ENCODE measurements at places on chromosomes 16 and 17.
A peak's percentile ranks its signal among the peaks of the same experiment; 100 is the strongest.

- DNase-seq: no peak
Measured at GRCh38 chr16:16001596-16002255, 52.3 kb downstream of the ABCC1 start.

- no peak for DNase-seq
Measured at GRCh38 chr16:67678354-67679023, 11.9 kb downstream of the C16orf86 start.

- no peak for DNase-seq
Measured at GRCh38 chr16:86497551-86498021, 12.7 kb upstream of the FOXF1 start.

DNA sequence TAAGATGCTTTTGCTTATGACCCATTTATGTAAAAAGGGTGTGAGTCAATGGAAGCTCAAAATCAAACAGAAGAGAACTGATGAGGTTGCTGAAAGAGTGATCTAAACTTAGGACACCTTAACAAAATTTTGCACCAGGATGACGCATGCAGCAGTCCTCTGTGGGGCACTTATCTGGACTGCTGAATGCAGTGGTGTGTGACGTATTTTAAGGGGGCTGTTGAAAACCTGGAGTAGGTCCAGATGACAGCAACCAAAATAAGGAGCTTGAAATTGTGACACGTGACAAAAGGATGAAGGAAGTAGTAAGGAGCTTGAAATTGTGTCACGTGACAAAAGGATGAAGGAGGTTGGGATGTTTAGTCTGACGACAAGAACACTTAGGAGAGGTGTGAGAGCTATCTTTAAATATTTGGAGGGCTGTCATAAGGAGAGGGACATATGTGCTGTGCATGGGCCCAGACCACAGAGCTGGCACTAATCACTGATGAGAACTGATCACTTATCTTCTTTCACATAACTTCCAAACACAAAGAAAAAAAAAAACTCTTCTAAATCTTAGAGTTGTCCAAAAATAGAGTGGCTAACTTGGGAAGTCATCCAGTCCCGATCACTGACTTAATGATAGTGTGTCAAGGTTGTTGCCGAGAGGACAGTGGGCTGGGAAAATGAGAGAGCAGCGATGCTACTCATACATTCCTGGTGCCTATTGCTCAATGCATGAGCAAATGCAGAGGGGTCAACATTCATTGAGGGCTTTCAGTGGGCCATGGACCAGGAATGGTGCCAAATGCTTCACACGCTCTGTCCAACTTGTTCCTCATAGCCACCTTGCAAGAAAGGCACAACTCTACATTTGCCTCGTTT, 264.2 kb upstream of the ZFHX3 start:
- no peak for DNase-seq

DNA sequence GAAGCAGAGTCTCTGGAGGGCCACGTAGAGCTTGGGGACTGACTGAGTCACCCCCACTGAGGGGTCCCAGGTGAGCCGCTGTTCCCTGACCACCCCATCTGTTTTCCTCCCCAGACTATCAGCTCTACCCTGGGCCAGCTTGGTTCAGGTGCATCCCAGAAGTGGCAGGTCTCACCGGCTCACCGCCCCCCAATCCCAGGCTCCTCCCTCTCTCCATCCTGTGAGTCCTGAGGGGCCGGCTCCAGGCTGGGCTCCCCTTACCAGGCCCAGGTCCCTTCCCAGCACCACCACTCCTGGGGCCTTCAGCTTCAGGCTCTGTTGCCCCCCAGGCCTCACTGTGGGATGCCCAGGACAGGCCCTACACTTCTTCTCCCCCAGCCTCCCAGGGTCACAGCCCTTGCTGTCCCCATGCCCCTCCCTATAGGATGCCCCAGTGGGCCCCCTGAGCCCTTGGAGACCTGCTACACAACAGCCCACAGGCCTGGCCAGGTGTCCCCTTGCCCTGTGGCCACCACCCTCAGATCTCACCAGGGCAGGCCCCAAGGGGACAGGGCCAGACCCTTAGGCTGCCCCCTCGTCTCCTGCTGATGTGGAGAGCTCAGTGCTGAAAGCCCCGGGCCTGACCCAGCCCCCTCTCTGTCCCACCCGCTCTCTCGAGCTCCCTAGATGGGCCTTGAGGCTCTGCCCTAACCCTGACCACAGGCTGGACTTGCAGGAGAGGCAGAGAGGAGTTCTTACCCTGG, 40.4 kb downstream of the TNFRSF13B start:
- no peak for DNase-seq

DNA sequence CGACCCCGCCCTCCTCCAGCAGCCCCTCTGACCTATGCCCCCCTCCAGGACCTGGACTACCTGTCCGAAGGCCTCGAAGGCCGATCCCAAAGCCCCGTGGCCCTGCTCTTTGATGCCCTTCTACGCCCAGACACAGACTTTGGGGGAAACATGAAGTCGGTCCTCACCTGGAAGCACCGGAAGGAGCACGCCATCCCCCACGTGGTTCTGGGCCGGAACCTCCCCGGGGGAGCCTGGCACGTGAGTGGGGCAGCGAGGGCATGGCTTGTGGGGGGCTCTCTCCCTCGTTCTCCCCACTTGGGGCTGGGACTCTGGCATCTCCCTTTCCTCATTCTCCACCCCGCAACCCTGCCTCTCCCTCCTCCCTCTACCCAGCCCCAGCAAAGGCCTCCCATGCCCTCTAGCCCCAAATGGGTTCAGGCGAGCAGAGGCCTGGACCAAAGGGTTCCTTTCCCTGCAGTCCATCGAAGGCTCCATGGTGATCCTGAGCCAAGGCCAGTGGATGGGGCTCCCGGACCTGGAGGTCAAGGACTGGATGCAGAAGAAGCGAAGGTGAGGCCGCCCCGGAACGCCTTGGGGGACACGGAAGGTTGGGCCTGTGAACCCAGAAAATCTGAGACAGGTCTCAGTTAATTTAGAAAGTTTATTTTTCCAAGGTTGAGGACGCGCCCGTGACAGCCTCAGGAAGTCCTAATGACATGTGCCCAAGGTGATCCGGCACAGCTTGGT, 7.4 kb upstream of the NECAB2 start:
- no peak for DNase-seq

DNA sequence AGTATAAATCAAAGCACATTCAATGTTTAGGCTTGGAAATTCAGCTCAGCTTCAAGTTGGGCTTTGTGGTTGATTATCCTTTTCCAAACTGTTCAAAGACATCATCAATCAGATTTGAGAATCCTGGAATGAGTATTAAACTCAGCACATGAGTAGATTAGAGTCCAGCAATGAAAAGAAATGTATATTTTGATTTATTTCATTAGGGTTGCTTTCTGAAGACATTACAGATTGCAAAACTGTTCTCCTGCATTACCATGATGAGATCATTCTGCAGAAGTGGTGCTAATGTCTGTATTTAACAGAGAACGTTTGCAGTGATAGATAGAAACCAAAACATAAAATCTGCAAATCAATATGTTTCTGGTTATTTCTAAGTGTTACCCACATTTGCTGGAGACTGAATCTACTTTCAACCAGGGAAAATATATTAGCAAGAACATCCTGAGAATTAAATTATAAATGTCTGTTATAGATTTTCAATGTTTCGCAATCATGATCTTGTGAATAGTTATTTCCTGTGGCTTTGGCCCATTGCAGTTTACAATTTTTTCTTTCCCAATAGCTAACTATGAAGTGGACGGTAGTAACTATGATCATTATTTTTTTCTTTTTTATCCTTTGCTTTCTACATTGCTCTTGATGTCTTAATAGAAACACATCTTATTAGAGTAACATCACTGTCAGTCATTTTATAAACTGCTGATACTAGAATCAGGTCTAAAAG, 1125.7 kb upstream of the GOT2 start:
- DNase-seq: no peak

DNA sequence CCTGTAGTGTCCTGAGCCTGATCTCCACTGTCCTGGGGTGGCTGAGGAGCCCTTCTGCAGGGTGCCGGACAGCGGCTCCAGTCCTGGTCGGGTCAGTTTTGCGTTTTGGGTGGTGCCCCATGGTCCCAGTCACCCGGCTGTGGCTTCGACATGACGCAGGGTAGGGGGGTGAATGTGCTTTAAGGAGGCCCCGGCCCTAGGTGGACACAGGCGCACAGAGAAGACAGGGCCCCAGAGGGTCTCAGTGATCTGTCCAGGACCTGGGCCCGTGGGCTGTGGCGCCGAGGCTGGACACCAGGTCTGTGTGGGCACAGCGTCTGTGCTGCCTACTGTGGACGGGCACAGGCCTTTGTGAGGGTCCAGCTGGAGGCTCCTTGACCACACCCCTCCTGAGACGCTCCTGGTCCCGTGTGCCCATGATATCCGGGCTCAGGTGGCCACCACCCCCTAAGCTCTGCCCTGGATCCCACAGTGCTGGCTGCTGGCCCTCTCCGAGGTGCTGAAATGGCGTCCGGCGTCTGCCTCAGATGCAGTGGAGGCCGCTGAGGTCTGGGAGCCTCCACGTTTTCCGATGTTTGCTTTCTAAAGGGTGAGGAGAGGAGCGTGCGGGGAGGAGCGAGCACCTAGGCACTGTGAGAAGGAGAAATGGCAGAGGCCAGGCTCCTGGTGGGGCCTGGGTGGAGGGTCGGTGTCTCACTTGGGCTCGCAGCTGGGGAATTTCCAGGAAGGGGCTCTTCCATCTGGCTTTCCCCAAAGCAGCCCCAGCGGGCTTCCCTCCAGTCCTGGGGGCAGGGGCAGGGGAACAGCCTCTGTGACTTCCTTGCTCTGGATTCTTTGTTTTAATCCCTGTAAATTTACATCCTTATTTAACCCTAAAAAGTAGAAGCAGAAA, 56.1 kb upstream of the ACSF3 start:
- peak; percentile 13 for DNase-seq

GRCh38 chr16:83807327-83807709, 460 bp upstream of the HSBP1 start:
- DNase-seq: no peak

DNA sequence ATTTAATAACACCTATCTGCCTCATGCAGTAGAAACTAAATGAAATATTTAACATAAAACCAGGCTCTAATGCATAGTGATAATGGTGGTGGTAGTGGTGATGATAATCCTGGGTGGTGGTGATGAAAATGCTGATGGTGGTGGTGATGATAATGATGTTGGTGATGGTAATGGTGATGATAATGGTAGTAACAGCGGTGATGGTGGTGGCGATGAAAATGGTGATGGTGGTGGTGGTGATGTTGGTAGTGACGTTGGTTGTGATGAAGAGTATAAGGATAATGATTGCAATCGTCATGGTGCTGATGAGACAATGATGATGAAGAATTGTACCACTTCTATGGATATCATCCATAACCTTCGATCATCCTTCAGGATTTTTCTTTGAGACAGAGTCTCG, 173.7 kb upstream of the CDH11 start:
- no peak for DNase-seq

GRCh38 chr16:31471875-31472708, at the start of gene TGFB1I1:
TSS of gene TGFB1I1 (plus strand) at chr16:31472152. CDS start at chr16:31472189, 37 bp downstream.
- DNase-seq: no peak

DNA sequence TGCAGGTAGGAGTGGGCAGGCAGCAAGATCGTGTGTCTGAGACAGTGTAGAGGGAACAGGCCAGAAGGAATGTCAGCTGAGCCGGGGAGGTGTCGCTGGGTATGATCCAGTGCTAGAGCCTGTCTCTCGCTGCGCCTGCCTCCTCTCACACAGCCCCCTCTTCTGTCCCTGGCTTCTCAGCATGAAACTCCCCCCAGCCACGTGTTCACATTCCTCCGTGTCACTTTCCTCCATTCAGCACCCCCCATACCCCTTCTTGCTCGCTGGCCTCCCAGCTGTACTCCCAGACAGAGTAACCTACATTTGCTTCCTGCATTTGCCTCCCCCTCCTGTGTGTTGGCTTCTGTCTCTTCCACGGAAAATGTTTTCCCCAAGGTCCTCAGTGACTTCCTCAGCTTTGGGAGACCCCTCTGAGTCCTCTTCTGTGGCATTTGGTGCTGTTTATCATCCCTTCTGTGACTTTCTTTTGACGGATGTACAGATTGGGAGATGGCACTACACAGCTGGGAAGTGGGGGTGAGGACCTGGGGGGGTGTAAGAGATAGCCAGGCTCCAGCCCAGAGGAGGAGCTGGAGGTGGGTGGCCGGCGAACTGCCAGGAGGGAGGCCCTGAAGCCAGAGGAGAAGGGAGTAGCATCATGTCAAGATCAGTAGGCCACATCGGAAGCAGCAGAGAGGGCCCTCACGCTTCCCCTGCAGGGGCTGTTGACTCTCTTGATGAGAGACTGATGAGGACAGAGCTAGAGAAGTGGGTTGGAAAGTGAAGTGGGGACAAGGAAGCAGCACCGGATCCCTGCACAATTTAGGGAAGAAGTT, 19.2 kb downstream of the SGF29 start:
- DNase-seq: no peak

DNA sequence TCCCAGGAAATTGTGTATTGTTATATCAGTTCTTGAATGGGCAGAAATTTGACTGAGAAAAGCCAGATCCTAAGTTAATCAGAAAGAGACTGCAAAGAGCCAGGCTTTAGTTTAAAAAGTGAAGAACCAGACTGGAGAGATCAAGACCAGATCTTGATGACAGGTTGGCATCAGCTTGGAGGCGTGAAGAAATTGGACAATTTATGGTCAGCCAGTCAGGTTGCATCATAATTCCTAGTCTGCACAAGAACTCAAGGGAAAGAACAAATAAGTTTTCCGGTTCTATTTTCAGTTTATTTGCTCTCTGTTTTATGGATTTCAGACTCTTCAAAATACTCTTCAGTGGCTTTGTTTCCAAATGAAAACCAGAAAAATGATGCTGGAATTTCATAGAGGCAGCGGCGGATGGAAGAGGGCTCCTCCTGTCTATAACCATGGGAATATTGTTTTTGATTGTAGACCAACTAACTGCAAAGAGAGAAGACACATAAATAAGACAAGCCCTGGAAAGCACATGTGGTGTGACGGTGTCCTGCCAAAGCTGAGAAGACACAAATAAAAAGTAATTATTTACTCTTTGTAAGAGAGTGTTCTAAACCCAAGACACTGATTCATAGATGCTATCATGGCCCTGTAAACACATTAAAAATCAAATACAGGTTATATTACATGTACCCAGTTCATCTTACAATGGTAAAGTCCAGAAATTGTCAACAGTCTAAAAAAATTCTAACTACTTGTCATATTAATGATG, 91.7 kb downstream of the PCTP start:
- DNase-seq: no peak

- no peak for DNase-seq
Measured at GRCh38 chr16:86133847-86134375, 234.9 kb downstream of the IRF8 start.

DNA sequence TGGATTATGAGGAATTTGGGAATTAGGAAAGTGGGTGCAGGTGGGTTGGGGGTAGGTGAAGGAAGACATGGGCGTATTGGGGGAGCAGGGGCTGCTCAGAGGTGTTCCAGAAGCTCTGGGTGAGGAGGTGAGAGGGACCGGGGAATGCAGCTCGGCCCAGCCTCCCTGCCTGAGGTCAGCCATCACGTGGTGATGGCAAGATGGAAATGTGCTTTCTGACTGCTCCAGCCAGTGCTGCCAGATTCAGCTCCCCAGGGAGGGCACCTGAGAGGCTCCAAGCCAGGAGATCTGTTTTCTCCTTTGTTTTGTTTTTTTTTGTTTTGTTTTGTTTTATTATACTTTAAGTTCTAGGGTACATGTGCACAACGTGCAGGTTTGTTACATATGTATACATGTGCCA, 35.2 kb upstream of the STH start:
- DNase-seq: no peak

DNA sequence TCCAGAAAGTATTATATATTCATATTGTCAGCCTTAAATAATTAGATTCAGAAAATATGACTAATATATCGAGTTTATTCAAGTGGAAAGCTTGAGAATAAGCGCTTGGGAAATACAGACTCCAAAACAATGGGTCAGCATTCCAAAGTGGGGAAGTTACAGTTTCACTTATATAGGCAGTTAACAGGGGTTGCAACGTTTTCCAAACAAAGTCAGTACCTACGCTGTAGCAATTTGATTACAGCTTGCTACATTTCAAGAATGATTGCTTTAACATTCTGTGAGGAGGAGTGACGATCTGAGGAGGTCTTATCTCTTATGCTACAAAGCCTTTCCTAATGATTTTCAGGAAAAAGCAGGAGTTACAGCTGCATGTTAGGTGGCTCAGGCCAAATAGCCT, 34.2 kb upstream of the HS3ST3A1 start:
- DNase-seq: no peak

Data from CD8-positive, alpha-beta memory T cell (primary cell).